Hepatocyte (in vitro differentiated cells): ENCODE measurements at places on chromosomes 3 and 15. TPM values are rescaled to one million over a fixed set of nuclear protein-coding genes. Genes with fewer than 3 reads are reported as not detected.
A peak's percentile ranks its signal among the peaks of the same experiment; 100 is the strongest.

- no peak for DNase-seq
Observed at GRCh38 chr3:136805795-136806194, 13.1 kb upstream of the SLC35G2 start.

GRCh38 chr15:63469190-63469589 lies 35.2 kb upstream of the USP3 start:
- no peak for DNase-seq

DNA sequence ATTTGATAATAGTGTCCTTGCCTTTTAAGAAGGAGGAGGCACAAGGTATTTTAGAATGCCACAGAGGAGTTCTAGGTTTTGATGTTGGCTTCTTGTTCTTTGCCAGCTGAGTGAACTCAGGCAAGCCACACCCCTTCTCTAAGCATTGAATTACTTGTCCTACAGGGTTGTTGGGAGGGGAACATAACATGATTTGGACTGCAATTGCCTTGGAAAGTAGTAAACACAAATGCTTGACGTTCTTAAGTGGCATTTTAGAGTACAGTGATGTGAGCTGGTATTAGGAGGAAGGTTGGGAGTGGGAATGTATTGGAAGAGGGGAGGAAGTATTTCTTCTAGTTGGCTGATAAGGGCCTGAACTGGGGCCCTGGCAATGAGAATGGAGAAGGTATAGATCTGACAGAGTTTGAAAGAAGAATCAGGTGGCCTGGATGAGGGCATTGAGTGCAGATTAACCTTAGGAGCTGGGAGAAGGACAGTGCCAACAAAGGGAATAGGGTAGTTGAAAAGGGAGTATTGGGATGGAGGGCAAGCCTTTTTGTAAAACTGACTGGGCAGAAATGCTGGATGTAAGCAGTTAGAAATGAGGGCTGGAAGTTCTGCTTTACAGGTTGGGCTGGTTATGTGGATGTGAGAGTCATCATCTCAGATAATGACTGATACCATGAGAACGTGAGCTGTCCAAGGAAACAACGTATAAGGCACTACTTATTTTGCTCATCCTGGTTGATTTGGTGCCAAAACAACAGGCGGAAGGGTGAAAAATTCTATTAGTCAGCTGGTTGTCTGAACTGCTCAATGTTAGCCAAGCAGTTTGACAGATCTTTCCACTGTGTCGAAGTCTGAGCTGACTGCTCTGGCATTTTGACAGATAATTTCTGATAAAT lies 16.7 kb downstream of the KAT2B start:
- DNase-seq = peak; percentile 49

DNA sequence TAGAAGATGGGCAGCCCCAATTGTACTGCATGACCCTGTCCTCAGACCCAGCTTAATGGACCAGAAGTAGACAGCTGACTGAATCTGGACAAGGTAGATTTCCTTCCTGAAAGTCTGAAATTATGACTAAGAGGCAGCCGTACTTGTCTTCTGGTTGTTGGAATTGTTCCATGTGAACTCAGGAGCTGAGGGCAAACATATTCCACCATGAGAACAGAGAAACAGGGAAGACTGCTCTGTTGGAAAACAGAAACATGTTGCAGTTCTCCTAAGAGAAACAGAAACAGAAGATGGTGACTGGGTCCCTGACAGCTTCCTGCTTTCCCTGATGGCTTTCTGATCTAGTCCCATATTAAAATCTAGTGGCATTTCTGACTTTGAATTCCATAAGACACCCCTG lies 24.1 kb downstream of the POPDC2 start:
- DNase-seq = no peak

Gene SAXO2
- polyA plus RNA-seq = 1.5 and 2.0 TPM in 2 replicates

Gene ACTC1
- polyA plus RNA-seq = 4.7 and 5.0 TPM in 2 replicates
